ENCODE measurements at places on chromosomes 1 and 21. TPM values are rescaled to one million over a fixed set of nuclear protein-coding genes. Genes with fewer than 3 reads are reported as not detected.

The CA6 gene
- not detected for total RNA-seq

The VWA1 gene
- total RNA-seq, result 25.1 TPM

The CFAP74 gene
- total RNA-seq, result 0.27 TPM

The KIF21B gene
- total RNA-seq, result 0.13 TPM

The MAGI3 gene
- total RNA-seq, result 11.8 TPM

The CHIT1 gene
- total RNA-seq, result not detected

The TMPRSS2 gene
- 0.86 TPM for total RNA-seq

The B4GALT3 gene
- 26.7 TPM for total RNA-seq

The ERG gene
- total RNA-seq, result not detected

The ACTA1 gene
- 5.2 TPM for total RNA-seq

The RAP1A gene
- 28.6 TPM for total RNA-seq

The TPTE gene
- total RNA-seq, result not detected

The PADI2 gene
- not detected for total RNA-seq

The GPBP1L1 gene
- total RNA-seq, result 102 TPM

The YOD1 gene
- 14.1 TPM for total RNA-seq

The SFN gene
- total RNA-seq, result 5.6 TPM

The HTR1D gene
- 0.04 TPM for total RNA-seq

The KCNC4 gene
- total RNA-seq, result 0.20 TPM

The ITGB2 gene
- total RNA-seq, result 1.6 TPM

The CATSPERE gene
- total RNA-seq, result 0.51 TPM

The NUP210L gene
- total RNA-seq, result not detected

The NEXN gene
- total RNA-seq, result 1.1 TPM

The MGST3 gene
- 59.7 TPM for total RNA-seq

The FLG2 gene
- not detected for total RNA-seq

The FAM163A gene
- not detected for total RNA-seq

The TNFRSF18 gene
- not detected for total RNA-seq

The FCRL4 gene
- total RNA-seq, result not detected

The DOP1B gene
- total RNA-seq, result 3.0 TPM

The GPR157 gene
- total RNA-seq, result 10.1 TPM

The PKLR gene
- total RNA-seq, result 10.3 TPM

The CCDC185 gene
- total RNA-seq, result not detected

The CRABP2 gene
- 0.21 TPM for total RNA-seq

The ISG20L2 gene
- 17.8 TPM for total RNA-seq

The WDR64 gene
- not detected for total RNA-seq

The PCP4L1 gene
- total RNA-seq, result not detected

The TLR5 gene
- total RNA-seq, result not detected

The EXO1 gene
- total RNA-seq, result 26.1 TPM

The RHD gene
- total RNA-seq, result not detected

The MMP23B gene
- total RNA-seq, result 0.75 TPM

The DCDC2B gene
- not detected for total RNA-seq

The ABCA4 gene
- total RNA-seq, result 0.24 TPM

The ATAD3B gene
- 21.1 TPM for total RNA-seq

Measured in HepG2 (cell line).